ENCODE measurements at places on chromosomes 3 and 15.

DNA sequence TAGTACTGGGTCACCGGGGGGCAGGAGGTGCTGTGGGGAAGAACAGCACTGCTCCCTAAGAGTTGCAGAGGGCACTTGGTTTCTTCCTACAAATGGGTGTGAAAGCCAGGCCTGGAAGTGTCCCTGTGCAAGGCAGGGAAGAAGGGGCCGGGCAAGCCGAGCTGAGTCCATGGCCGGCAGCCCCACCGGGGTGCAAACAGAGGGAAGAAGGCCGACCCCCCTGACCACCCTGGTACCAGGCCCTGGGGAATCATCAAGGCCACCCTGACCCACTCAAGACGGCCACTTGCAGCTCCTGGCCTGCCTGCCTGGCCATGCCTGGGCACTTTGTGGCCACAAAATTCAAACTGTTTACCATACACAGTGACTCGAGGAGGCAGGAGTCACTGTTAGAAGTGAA is 8.7 kb upstream of the DNAJB8 start:
- DNase-seq, result no peak

- no peak for DNase-seq
Observed at GRCh38 chr3:104273046-104273649, 1093.6 kb upstream of the ALCAM start.

- DNase-seq, result no peak
Observed at GRCh38 chr3:139252719-139253118, 91.1 kb upstream of the MRPS22 start.

DNA sequence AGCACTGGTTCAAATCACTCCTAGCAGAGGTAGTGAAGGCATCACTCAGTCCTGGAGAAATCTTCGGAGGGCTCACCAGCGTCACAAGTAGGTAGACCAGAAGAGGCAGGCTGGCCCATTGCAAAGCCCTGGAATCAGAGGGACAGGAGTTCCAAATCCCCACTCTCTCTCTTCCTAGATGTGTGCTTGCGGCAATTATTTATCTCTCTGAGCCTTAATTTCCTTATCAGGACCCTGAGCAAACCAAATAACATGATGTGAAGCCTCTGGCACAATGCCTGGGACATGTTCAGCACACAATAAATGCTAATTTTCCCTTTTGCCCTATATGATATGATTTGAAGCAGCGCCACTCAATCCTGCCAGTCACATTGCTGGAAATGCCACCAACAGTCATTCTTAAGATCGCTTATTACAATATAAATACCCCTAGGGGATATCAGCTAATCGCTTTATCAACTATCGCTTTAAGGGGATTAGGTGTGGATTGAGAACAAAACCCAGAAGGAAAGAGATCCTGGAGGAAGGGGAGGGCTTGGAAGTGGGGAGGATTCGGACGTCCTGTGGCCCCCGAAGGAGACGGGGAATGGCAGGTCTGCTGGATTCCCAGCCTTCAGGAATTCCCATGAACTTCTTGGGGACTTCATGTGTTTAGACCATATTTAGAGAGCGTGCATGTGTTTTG is 59.5 kb upstream of the TSEN2 start:
- DNase-seq, result no peak

DNA sequence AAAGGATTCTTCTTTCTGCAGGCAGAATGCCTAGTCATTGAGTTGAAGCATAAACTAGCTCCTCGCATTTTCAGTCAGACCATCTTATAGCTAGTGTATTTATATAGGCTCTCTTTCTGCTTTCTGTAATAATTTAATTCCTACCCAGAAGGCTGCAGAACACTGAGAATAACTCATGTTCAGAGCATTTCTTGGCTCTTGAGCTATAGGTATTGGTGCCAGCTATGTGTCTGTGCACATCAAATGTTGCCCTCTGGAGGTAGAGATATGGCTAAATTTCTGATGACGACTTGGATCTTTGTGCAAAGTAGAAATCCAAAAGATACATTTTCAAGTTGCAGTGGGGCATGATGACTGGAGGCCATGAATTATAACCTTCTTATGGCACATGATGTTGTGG is 336.2 kb upstream of the TPM1 start:
- DNase-seq, result no peak

DNA sequence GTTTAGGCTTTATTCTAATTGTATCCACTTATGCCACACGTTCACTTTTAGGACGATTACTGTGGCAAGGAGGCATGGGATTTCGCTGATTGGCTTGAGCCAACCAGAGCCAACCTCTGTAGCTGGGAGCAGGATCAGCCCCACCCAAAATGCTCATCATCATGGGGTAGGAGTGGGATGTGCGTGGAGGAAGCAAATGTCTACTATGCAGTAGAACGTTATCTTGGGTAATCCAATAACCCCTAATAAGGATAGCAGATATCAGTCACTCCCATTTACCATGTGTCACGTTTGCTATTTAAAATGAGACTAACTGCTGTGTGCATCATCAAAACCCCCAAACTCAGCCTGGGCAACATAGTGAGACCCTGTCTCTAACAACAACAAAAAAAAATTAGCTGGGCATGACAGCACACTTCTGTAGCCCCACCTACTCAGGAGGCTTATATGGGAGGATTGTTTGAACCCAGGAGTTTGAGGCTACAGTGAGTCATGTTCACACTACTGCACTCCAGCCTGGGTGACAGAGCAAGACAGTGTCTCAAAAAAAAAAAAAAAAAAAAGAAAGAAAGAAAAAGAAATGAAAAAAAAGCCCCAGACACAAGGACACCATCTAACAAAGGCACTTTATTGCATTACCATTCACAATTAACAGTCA is 17.8 kb upstream of the ITGB5 start:
- DNase-seq, result no peak

DNA sequence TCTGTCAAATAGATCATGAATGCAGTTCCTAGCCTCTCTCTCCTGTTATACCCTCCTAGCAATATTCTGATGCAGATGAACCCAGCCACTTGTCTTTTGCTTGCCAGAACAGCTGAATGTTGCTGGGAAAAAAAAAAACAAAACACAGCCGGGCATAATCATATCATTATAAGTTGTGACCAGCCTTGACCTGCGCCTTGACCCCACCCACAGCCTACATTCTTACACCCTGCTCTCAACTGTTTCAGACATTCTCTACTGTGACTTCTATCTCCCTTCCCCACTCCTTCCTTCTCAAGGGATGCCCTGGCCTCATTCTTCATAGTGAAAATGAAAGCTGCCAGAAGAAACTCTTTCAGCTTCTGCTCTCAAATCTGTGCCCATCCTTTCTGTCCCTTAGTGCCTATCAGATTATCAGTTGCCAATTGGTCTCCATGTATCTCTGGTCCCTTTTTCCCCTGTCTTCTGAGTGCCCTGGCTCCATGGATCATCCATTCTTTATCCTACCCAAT is 389.1 kb upstream of the TPRG1 start:
- no peak for DNase-seq

- DNase-seq, result no peak
Observed at GRCh38 chr3:291028-291427, 94.5 kb downstream of the CHL1 start.

DNA sequence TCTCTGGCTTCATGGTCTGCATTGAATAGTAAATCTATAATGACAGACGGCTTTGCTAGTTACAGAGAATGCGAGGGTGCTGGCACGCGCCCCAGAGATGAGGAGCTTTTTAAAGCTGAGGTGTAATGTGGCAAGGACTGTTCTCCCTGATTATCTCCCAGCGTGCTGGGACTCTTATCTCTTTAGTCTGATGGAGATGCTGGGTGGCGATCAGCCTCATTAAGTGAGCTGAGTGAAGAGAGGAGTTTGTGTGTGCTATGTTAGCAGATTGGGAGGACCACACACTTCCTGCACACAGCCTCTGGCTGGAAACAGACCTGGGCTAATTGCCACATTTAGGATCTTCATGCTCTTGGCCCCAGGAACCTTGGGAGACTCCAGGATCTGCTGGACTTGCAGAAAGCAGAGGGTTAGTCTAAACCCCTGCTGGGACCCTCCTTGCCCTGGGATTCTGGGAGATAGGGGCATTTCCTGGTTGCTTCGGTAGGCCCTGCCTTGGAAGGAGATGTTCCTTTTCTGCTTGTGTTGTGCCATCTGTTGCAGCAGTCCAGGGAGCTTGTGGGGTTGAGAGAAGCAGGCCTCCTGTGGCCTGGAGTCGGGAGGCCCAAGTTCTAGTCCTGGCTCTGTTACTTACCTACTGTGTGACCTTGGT is 15.0 kb downstream of the PDIA5 start:
- no peak for DNase-seq

DNA sequence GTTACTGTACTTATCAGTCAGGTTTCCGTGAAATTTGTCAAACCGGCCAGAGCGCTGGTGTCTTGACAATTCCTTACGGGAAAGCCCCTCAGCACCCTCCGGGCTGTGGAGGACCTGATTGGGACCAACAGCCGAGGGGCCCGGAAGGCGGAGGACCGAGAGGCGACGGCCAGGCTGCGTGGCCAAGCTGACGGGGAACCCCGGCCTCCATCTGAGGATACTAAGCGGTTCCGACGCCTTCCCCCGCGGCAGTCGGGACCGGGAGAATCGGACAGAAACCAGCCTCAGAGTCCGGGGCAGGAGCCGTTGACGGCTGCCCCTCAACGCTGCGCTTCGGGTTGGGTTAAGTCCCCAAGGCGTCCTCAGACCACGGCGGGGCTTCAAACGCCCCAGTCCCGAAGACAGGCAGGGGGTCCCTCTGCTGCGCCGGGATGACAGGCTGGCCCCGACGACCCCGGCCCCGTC is 499 bp downstream of the ALDH1A2 start:
- no peak for DNase-seq

DNA sequence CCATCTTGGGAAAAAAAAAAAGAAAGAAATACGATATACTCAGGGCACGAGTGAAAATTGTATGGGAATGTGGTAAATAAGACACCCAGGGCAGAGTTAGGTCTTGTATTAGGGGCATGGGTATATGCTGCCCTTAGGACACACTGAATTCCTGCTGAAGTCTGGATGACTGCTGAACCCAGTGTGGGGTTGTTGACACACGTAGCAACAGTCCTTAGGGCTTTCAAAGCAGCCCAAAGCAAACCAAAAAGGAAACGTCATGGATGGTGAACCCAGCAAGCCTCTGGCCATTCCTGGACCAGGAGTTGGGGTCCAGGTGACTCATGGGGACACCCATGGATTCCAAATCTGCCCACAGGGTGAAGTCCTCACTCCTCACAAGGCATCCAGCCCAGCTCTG is 27.1 kb upstream of the SEMA3F start:
- no peak for DNase-seq

GRCh38 chr15:68594533-68595259 is 15.9 kb downstream of the CORO2B start:
- no peak for DNase-seq

GRCh38 chr3:46999516-47000197 is 20.2 kb downstream of the NBEAL2 start:
- DNase-seq, result no peak

- no peak for DNase-seq
Observed at GRCh38 chr3:115685097-115685496, 61.8 kb downstream of the GAP43 start.

DNA sequence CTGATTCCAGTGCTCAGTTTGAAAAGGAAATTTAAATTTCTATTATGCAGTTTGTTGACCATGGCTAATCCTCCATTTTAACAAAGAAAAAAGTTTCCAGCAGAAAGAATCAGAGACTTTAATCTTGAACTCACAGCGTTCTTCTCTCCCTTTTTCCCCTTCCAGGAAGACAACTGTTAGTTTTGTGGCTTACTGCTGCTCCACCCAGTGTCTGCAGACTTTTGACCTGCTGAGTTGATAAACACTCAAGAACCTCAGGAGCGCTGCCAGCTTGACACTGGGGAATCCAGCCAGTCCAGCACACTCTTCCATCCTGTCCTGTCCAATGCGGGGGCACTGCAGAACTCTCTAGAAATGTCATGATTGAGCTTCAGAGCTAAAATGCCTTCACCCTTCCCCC is 134.6 kb downstream of the LRRC28 start:
- no peak for DNase-seq

GRCh38 chr15:63539521-63539920 is 35.1 kb downstream of the USP3 start:
- DNase-seq, result no peak

- DNase-seq, result no peak
Observed at GRCh38 chr3:184821034-184821433, 9.1 kb downstream of the VPS8 start.

DNA sequence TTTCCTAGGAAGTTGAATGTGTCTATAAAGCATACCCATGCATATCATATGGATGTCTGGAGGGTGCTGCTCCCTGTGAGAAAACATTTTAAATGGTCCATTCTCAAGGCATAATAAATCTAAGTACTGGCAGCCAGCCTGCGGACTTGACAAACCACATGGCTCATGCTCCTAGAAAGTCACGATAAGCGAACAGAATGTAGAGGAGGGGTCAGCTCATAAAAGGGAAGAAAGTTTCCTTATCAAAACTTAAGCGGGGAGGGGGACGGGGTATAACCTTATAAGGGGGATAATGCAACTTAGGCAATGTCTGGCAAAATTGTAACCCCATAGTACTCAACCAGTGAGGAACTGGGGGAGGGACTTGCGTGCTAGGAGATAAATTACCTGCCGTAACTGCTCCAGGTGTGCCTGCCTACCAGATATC is 159.8 kb upstream of the LMCD1 start:
- no peak for DNase-seq

DNA sequence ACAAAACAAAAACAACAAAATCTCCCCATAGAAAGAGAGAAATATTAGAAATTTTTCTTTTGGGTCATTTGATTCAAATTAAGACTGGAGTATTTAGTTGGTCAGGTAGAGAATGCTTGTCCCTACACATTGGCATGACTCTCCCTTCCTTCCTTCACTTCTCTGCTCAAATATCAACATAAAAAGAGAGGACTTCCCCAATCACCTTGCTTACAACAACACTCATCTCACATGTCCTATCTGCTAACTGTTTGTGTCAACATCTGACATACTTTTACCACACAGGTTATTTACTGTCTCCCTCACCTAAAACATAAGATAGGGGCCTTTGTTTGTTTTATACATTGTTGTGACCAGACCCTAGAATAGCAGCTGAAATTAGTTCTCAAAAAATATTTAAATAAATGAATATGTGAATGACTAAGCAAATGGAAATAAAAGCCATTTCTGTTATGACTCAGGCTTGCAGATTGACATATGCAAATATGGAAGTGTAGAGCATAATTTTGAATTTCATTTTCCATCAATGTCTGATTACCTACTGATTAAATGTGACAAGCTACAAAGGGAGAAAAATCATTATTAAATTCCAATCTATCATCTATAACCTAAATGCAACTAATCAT is 304.8 kb downstream of the CTNNB1 start:
- no peak for DNase-seq

DNA sequence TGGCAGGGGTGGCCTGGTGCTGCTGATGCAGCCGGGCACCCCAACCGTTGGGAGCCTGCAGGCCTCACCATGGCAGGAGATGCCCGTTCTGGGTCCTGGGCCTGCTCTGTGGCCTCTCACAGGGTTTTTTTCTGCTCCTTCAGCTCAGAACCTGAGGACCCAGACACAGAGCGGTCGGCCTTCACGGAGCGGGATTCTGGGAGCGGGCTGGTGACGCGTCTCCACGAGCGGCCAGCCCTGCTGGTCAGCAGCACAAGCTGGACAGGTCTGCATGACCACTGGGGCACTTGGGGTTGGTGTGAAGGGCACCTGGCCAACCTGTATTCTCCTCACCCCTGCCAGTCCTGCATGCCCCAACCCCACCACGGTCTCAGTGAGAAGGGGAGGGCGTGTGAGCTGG is 10.3 kb downstream of the ALG1L2 start:
- DNase-seq, result no peak

Measured in gastrocnemius medialis (tissue), 4 donors.